ENCODE measurements at places on chromosomes 6 and 20. TPM values are rescaled to one million over a fixed set of nuclear protein-coding genes. Genes with fewer than 3 reads are reported as not detected.

CD109 gene
- polyA plus RNA-seq = 31.2 TPM

DOP1A gene
- 36.5 TPM for polyA plus RNA-seq

DSN1 gene
- polyA plus RNA-seq = 23.8 TPM

KIAA1755 gene
- polyA plus RNA-seq = 5.8 TPM

FAXC gene
- 5.4 TPM for polyA plus RNA-seq

EPB41L1 gene
- polyA plus RNA-seq = 37.8 TPM

ELOVL4 gene
- 1.1 TPM for polyA plus RNA-seq

DEFB124 gene
- polyA plus RNA-seq = 0.26 TPM

CTAGE9 gene
- polyA plus RNA-seq = not detected

OR12D2 gene
- polyA plus RNA-seq = not detected

FOXF2 gene
- polyA plus RNA-seq = 56.7 TPM

BACH2 gene
- 9.5 TPM for polyA plus RNA-seq

IRF4 gene
- 0.86 TPM for polyA plus RNA-seq

GHRH gene
- not detected for polyA plus RNA-seq

ARFGEF3 gene
- 5.1 TPM for polyA plus RNA-seq

F13A1 gene
- polyA plus RNA-seq = 58.9 TPM

FAM83B gene
- 6.6 TPM for polyA plus RNA-seq

PSMF1 gene
- 140 TPM for polyA plus RNA-seq

ACTR5 gene
- polyA plus RNA-seq = 11.3 TPM

BEND6 gene
- 0.73 TPM for polyA plus RNA-seq

RAB32 gene
- 19.9 TPM for polyA plus RNA-seq

OVOL2 gene
- polyA plus RNA-seq = 8.1 TPM

BCAS1 gene
- 0.58 TPM for polyA plus RNA-seq

LZTS3 gene
- polyA plus RNA-seq = 8.3 TPM

ECT2L gene
- 2.1 TPM for polyA plus RNA-seq

HACE1 gene
- polyA plus RNA-seq = 24.7 TPM

MYLK2 gene
- polyA plus RNA-seq = 3.3 TPM

C20orf202 gene
- polyA plus RNA-seq = 1.3 TPM

RAET1E gene
- polyA plus RNA-seq = 0.51 TPM

MPC1 gene
- polyA plus RNA-seq = 44.9 TPM

MATN4 gene
- polyA plus RNA-seq = 0.14 TPM

TRIM31 gene
- not detected for polyA plus RNA-seq

ACSS2 gene
- 59.5 TPM for polyA plus RNA-seq

HCK gene
- polyA plus RNA-seq = 4.7 TPM

NMBR gene
- 0.45 TPM for polyA plus RNA-seq

PSMA7 gene
- 158 TPM for polyA plus RNA-seq

NAPB gene
- polyA plus RNA-seq = 22.7 TPM

BCKDHB gene
- 22.1 TPM for polyA plus RNA-seq

GINS1 gene
- polyA plus RNA-seq = 19.9 TPM

CAP2 gene
- polyA plus RNA-seq = 12.7 TPM

OCSTAMP gene
- polyA plus RNA-seq = not detected

MYCT1 gene
- 38.1 TPM for polyA plus RNA-seq

MYT1 gene
- 0.21 TPM for polyA plus RNA-seq

ENTPD6 gene
- 57.3 TPM for polyA plus RNA-seq

DACT2 gene
- polyA plus RNA-seq = 55.1 TPM

ADGRB3 gene
- 21.3 TPM for polyA plus RNA-seq

HLA-DOA gene
- polyA plus RNA-seq = 1.7 TPM

TMC2 gene
- 0.29 TPM for polyA plus RNA-seq

HLA-DOB gene
- polyA plus RNA-seq = 0.45 TPM

TRIM15 gene
- not detected for polyA plus RNA-seq

FAM162B gene
- polyA plus RNA-seq = 97.0 TPM

NKX2-2 gene
- 0.17 TPM for polyA plus RNA-seq

MYL9 gene
- polyA plus RNA-seq = 182 TPM

BMP2 gene
- 17.9 TPM for polyA plus RNA-seq

GPR6 gene
- not detected for polyA plus RNA-seq

All from right lung (tissue), 10 donors.